ENCODE measurements at places on chromosomes 7 and 10.

DNA sequence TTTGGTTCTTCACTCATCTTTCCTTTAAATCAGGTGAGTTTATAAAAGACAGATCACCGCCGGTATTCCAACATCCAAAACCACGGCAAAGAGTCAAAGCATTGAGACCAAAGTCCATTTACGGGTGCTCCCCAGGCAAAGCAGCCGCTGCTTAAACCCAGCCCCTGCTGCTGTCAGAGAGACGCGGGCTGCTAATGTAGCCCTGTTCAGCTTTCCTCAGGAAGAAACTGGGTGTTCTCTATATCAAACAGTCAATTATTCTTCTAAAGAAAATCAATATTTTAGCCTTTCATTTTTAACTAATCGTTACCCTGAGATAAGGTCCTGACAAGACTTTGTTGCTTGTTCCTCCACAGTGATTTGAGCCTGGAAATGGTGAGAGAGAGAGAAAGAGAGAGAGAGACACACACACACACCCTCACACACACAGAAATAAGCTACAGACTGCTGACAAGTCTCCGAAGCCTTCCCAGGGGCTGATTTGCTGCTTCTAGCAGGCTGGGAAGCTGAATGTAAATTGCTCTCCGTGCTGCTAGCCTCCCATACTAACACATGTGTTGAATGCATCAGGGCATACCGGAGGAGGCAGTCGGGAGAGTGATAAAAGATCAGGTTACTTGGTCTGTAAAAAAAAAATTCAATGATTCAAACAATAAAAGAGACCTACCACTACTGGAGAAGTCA, 183.0 kb upstream of the ANK3 start:
- peak; percentile 57 for DNase-seq

GRCh38 chr7:87148332-87148955, 3.8 kb upstream of the DMTF1 start:
- DNase-seq, result no peak

DNA sequence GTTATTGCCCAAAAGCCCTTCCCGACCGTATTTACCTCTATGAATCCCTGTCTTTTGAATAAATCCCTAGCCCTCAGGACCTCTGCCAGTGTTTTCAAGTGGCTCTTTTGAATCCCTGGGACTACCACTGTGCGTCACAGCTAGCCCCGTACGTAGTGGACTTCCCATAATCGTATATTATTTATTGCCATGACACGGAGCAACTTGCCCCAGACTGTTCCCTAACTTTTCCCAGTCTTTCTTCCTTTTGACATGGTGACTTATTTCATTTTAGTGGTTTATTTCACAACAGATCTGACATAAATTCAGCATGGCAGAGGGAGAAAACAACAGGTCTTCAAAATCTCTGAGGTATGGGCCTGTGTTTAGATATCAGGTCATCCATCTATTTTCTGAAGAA, 318.6 kb upstream of the KLF6 start:
- no peak for DNase-seq

DNA sequence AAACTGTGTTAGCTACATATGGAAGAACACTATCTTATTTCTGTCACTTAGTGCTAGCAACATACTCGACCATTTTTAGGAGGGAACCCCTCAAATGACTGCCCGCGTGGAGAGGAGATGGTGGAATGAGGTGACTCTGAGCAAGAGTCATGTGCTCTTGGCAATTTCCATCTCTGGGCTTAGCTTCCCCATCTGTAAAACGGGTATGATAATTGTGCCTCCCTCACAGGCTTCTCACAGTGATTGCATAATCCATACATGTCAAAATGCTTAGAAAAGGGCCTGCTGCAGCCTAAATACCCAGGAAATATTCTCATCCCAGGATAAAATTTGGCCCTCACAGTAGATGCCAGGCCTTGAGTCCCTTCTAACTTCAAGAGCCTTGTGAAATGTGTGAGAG, 86.6 kb downstream of the WDFY4 start:
- DNase-seq, result no peak

GRCh38 chr10:102135956-102136526, 3.2 kb downstream of the PPRC1 start:
- DNase-seq, result no peak

DNA sequence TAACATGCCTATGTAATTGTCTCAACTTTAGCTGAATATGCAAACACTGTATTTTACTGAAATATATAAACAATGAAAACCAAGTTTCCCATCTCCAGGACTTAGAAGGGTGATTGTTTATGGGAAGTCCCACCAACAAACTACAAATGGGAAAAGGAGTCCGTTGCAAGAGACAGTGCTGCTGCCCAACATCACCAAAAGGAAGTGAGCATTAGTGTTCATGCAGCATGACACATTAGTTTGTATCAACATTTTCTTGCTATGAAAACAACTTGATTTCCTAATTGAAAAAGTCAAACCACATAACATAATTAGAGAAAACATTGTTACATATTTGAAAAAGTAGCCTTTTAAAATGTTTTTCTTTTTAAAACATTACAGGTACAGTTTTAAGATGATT, 138.5 kb downstream of the ZNF438 start:
- DNase-seq, result no peak

- DNase-seq, result no peak
These were observed 32.2 kb downstream of the SLC16A12 start for GRCh38 chr10:89503151-89503550.

DNA sequence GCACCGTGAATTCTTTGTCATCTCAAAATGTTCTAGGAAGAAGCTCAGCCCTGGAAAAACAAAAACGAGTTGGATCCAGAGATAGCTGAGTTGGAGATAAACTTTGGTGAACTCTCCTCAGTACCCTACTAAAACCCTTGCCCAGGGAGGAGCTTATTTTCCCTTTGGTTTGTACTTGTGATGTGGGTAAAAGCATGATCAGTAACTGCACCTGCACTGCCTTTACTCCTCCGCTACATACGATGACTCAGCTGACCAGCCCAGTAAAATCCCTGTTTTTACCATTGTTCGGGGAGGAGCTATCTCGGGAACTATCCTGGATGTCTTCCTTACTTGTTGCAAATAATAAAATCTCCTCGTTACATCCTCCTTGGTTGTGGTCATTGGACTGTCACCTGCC, 359.3 kb downstream of the SH2D4B start:
- no peak for DNase-seq

- no peak for DNase-seq
These were observed 155.4 kb downstream of the POU6F2 start for GRCh38 chr7:39133088-39133487.

DNA sequence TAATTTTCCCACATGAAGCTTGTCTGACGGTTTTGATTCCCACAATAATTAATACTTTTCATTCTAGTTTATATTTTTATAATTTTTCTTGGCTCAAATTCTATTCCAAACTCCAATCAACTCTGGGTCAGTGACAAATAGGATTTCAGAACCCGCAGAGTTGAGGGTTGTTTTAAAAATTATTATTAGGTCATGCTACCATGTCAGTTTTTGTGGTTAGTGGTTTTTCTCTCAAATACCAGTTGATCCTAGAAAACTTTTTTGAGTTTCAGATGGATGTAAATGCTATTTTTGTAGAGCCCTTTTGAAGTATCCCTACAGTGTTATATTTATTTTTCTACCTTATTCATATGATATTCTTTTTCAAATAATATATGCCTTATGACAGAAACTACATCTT, 237.4 kb downstream of the SEMA3D start:
- no peak for DNase-seq

DNA sequence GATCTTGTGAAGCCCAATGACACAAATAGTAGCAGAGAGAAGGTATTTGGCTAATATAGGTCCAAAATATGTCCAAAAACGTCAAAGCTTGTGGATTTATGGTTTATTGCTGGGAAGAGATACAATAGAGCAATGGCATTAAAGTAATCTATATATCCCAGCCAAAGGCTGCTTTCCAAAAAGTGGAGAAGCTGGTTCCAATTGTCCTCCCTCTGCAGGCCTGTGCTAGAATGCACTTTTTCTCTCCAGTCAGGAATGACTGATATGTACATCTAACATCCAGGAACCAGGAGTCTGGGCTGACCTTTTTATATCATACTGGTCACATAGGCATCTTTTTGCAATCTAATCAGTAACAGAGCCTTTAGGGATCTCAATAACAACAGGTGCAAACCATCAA, 167.1 kb upstream of the FAM3C start:
- DNase-seq, result no peak

- no peak for DNase-seq
These were observed 705.5 kb downstream of the IPMK start for GRCh38 chr10:57562211-57562610.

GRCh38 chr7:87574630-87575029, 26.1 kb downstream of the ABCB1 start:
- DNase-seq, result no peak

GRCh38 chr7:140003913-140004382, 58.8 kb downstream of the PARP12 start:
- DNase-seq, result peak; percentile 62

DNA sequence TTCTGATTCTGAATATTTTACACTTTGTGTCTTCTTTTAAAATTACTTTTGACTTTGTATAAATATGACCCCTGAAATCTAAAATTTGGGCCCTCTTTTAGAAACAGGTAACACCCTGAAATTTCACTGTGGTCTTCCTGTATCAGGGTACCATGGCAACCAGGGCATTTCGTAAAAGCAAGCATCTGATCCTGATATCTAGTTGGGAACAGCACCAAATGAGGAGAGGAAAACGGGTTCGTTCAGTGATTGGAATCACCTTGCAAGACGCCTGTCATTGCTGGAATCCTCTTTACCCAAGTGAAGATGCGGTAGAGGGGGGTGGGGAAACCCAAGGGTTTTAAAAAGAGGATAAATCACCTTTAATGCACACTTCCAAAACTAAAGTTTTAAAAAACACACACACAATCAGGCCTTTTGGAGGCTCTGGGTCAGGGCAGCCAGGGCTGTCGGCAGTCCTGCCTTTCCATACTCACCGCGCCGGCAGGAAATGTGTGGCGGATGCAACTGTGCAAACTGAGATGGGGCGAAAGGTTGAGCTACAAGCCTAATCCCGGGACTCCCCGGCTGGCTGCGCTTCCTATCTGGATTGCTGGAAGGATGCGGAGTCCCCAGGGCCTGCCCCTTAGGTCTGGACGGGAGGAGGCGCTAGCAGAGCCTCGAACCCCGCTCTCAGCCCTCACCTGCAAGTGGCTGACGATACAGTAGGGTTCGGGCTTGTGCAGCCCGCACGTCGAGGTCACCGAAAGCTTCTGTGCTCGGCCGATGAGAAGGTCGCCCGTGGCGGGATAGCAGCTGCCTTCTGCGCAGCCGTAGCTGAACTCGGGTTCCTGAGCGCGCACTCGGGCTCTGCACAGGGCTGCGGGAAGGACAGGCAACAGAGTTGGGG, 1.8 kb downstream of the LAMB1 start:
- peak; percentile 85 for DNase-seq

DNA sequence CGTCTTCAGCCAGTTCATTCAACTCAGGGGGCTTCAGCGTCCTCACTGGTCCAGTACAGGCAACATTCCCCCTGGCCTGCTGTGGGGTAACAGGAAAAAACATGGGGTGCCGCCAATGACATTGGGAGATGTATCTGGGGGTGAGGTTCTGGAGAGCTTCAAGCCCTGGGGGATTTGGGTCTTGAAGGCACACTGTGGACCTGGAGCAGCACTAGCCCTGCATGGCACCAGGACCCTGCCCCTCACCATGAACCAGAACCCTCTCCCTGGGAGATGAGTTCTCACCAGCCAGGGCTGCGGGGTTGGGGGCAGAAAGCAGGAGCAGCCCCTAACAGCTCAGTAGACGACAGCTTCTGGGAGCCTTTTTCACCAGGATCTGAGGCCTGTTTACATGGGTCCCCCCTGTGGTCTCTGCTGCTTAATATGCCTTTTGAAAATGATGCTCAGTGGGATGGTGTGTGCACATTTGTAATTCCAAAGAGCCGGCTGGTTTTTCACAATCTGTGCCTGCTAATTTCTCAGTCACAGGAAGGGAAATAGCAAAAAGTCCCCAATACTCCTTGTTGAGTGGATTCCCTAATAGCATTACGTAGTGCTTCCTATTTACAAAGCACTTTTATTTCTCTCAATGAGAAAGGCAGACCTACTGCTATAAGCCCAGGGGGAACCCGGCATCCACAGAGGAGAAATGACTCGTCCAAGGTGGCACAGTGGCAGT, 509.5 kb downstream of the RPS24 start:
- DNase-seq, result no peak

DNA sequence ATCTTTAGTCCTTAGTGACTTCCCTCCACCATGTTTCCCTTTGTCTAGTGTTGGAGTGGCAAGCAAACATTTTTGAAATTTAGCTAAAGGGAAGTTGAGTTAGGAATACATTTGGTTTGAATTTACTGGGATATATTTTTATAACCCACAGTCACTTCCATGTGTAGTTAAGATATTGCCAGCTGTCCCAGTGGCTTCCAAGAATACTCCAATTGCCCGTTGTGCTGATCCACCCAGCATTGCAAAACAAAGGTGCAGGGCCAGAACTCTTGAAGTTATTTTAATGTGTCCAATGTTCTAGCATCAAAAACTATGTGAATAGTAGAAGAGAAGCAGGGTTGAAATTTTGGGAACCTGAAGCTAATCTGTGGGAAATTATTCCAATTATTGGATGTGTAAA, 2.5 kb upstream of the P4HA1 start:
- no peak for DNase-seq

GRCh38 chr10:33804584-33804983, 470.1 kb upstream of the NRP1 start:
- DNase-seq, result no peak

- no peak for DNase-seq
These were observed 187.8 kb downstream of the GNAT3 start for GRCh38 chr7:80324032-80324431.

DNA sequence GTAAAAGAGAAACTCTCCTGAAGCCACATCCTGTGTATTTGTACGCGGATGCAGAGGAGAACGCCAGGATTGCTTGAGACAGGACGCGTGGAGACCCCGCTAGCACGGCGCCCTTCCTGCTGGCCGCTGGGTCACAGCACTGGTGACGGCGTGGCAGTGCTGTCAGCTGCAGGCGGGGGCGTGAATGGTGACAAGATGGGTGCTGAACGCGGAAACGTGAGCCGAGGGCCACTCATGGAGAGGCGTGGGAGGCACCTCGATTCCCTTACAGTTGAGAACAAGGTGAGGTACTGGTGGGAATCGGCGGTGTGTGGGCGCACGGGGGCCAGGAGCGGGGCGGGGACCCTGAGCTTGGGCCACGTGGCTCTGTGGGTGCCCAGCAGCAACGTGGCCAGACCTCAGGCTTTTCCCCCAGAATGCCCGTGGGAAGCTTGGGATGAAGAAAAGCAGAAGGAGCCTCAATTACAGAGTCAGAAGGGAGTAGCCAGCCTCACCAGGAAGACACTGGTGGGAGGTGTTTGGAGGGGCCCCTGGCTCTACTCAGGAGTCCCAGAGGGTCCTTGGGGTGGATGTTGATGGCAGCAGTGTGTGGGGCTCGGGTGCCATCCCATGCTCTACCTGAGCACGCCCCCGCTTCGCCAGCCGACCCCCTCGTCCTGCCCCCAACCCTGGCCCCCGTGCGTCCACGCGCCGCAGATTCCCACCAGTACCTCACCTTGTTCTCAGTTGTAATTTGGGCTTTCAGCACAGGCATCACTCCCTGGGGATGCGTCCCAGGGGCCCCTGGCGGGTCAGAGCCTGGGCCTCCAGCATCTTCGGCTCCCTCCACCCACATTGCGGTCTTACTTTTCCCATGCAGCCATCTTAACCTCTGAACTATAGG, 208.4 kb upstream of the TCERG1L start:
- no peak for DNase-seq

GRCh38 chr10:7571981-7572380, 94.8 kb downstream of the ITIH5 start:
- no peak for DNase-seq

All from H9 (cell line).